ENCODE measurements at places on chromosomes 7 and 10. TPM values are rescaled to one million over a fixed set of nuclear protein-coding genes. Genes with fewer than 3 reads are reported as not detected.

DNA sequence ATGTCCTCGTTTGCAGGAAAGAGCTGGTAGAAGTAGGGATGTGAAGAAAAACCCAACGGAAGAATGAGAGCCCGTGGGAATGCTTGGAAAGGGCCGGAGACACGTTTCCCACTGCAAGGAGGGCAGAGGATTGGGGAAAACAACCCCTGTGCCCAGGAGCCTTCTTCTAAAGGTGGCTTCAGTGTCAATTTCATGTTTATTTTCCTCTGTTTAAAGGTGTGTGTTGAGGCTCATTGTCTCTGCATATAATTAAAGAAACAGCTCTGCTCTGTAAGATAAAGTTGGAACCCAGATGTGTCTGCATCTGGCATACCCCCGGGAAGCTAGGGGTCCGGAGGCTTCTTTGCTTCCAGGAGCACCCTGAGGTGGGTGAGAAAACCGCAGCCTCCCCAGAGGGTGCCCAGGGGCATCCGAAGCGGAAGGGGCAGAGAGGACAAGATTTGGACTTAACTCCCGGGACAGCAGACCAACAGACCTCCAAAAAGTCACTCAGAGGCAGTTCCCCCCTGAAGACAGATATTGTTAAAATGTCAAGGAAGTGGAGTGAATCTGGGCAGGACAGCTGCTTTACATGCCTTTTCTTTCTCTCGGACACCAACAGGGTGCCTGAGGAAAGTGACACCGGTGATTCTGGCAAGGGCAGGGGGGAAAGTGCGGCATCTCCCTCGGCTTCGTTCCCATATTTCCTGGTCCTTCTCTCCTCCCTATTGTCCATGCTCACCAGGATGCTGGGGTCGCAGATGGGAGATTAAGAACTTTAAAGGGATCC, 8.6 kb upstream of the GATA3 start:
- no peak for DNase-seq
- H3K27me3 ChIP-seq: peaks cover 33% of the 10 kb centered on the region
- H3K4me3 ChIP-seq: peak overlapping the region; percentile 81
- peak overlapping the region; percentile 40 for H3K27ac ChIP-seq
- peaks cover 55% of the 10 kb centered on the region for H3K36me3 ChIP-seq

- no peaks in the 10 kb centered on the region for H3K27me3 ChIP-seq
- no peak overlapping the region for H3K4me3 ChIP-seq
- peaks cover 2% of the 10 kb centered on the region for H3K4me1 ChIP-seq
- DNase-seq: no peak
- H3K27ac ChIP-seq: no peak overlapping the region
Measured at GRCh38 chr10:125757742-125758141, 17.9 kb downstream of the MMP21 start.

- H3K36me3 ChIP-seq: no peaks in the 10 kb centered on the region
- no peak overlapping the region for H3K4me3 ChIP-seq
- H3K27me3 ChIP-seq: no peaks in the 10 kb centered on the region
- no peak overlapping the region for H3K27ac ChIP-seq
Measured at GRCh38 chr7:34165466-34165865, 260.1 kb downstream of the BMPER start.

- no peak overlapping the region for H3K27ac ChIP-seq
- H3K4me1 ChIP-seq: no peaks in the 10 kb centered on the region
- H3K27me3 ChIP-seq: peaks cover 4% of the 10 kb centered on the region
- no peak for DNase-seq
- no peak overlapping the region for H3K4me3 ChIP-seq
Measured at GRCh38 chr7:12294701-12295100, 83.6 kb downstream of the TMEM106B start.

GRCh38 chr7:3272691-3273141, 28.3 kb upstream of the SDK1 start:
- peaks cover 1% of the 10 kb centered on the region for H3K27me3 ChIP-seq
- no peak overlapping the region for H3K27ac ChIP-seq
- no peaks in the 10 kb centered on the region for H3K4me1 ChIP-seq
- no peak for DNase-seq
- no peaks in the 10 kb centered on the region for H3K36me3 ChIP-seq

C10orf105 gene
- 0.11 TPM for total RNA-seq

DOCK1 gene
- total RNA-seq: 0.59 TPM

Data from activated T-helper 2 cell treated with anti-CD3 and anti-CD28 coated beads, Interferon-gamma antibody, Interleukin-2, Interleukin-4, amounts not matched to agents 10 μg/mL and 5 μg/mL and 100 μg/mL, durations not matched to agents 14 hours and 24 hours and 36 hours (primary cell).